Muscle of arm (tissue), 14 donors: ENCODE measurements at places on chromosomes 11 and 22. TPM values are rescaled to one million over a fixed set of nuclear protein-coding genes. Genes with fewer than 3 reads are reported as not detected.

DNA sequence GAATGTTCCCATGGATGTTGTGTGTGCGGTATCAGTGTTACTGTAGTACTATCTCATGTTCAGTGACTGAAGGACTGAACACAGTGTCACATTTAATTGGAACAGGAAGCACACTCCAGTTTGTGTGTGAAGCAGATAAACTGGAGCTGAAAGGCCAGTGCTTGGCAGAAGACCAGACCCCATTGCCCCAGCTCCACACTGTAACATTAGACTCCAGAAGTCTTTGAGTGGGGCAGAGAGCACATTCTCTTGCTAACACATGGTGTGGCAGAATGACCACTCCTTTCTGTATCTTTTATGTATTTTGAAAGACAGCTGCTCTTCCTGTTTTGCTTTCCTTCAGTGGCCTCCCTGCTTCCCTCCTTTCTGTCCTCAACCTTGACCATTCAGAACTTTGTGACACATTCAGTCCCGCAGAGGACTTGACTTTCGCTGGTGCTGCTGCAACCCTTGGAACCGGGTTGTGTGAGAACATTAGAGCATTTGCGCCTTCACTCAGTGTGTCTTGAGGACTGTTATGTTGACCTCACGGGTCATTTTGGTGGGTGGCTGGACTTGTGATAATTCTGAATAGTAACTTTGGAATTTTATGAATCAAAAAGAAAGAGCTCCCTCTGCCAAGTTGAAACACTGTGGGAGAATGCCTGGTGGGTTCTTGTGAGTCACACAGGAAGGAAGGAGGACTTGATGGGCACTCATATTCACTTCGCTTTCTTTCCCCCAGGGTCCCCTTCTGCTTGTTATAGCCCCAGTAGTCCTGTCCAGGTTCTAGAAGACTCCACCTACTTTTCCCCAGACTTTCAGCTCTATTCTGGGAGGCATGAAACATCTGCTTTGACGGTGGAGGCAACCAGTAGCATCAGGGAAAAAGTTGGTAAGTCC lies 26.4 kb downstream of the AMOTL1 start:
- no peak for DNase-seq

- no peak for DNase-seq
Measured at GRCh38 chr22:46371623-46372226, 36.2 kb downstream of the TRMU start.

DNA sequence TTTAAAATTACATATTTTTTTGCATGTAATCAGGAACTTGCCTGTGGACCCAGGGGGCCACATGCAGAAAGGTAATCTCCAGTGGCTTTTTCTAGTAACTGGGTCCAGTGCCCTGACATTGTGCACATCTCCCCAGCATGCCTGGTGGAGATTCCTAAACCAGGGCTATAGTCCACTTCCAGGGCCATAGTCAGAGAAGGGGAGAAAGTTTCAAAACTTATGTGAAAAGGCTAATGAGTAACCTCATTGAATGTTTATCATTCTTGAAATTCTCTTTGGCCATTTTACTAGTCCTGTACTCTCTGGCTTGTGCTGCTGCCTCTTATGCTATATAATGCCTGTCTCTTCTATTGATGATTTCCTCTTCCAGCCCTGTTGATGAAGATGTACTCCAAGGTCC lies 47.8 kb downstream of the BARX2 start:
- DNase-seq, result no peak

GRCh38 chr22:45179276-45180049 lies 15.7 kb downstream of the NUP50 start:
- DNase-seq, result no peak

GRCh38 chr11:85167471-85167870 lies 459.7 kb downstream of the DLG2 start:
- DNase-seq, result no peak

DNA sequence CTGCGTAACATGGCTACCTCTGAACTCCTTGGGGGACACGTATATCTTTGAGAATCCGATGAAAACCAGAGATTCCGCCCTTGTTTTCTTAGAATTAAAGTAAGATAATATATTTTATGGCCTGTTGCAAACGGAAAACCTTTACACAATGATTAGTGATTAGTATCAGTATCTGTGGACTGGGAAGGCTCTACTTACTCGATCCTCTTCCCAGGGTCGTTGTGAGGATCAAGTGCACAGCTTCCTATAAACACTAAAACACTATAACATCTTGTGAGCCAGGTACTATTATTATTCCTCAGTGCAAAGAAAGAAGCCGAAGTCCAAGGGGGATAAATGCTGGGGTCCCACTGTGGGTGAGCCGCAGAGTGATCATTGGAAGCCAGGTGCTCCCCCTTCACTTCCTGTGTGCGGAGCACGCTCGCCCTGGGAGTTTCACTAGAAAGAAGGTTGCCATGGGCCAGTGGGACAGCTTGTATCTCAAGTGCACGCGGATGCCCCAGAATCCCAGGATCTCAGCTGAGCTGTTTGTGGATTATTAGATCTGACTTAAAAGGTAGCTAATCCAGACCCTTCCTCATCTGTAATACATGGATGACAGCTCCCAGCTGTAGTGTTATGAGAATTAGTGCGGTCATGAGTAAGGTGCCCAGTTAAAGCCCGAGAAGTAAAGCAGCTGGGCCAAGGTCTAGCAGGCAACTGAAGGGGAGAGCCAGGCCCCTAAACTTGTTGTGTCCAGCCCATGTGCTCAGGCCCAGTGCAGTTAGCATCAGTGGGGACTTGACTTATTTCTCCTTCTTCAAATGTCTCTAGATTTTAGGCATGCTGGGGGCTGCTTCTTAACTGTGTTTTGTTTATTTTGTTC lies 839 bp downstream of the CBY1 start:
- DNase-seq, result no peak

DNA sequence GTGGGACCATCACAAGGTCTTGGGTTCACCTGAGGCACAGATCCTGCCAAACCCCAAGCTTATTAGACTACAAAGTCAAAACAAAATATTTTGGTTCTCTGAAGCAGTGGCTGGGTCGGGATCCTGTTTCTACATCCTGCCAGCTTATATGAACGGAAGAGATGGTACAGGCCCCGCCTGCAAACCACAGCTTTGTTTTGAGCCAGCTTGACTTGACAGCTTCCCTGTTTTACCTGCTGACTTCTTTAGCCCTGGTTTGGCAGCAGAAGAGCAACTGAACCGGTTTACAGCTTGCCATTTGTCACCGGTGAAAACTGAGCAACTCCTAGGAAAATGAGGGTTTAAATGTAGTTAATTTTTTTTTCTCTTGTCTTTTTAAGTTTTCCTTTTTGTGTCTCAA lies 11.4 kb downstream of the PACS1 start:
- DNase-seq, result no peak

DNA sequence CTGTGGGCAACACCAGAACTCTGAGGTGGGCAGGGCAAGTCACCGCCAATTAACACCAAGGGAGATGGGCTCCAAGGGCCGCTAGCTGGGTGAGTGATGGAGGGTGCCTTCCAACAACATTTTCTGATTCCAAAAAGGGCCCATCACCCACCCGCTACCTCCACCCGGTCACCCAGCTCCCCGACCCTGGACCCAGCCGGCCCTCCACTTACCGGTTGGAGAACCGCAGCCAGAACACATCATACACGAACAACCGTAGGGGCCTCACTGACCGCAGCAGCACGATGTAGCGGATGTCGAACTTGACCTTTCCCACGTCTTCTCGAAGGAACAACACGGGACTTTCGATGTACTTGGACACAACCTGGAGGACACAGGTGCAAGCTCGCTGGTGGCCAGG lies 14.7 kb downstream of the TTLL12 start:
- DNase-seq, result no peak

- peak; percentile 52 for DNase-seq
Measured at GRCh38 chr11:8006349-8006977, 19.3 kb downstream of the EIF3F start.

DNA sequence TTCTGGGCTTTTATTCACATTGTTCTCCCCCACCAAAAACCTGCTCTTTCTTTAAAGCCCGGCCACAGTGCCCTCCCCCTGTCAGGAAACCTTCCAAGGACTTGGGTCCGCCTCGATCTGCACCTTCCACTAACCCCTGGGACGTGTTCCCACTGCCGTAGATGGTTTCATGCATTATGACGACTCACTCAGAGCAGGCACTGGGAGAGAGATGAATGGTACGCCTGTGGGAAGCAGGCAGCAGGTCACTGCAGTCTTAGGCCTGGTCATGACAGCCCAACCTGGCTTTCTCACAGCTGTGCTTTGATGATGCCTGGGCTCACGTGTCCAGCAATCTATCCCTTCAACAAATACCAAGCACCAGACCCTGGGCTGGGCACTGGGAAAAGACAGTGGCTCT lies 115.7 kb downstream of the WNT7B start:
- no peak for DNase-seq

DNA sequence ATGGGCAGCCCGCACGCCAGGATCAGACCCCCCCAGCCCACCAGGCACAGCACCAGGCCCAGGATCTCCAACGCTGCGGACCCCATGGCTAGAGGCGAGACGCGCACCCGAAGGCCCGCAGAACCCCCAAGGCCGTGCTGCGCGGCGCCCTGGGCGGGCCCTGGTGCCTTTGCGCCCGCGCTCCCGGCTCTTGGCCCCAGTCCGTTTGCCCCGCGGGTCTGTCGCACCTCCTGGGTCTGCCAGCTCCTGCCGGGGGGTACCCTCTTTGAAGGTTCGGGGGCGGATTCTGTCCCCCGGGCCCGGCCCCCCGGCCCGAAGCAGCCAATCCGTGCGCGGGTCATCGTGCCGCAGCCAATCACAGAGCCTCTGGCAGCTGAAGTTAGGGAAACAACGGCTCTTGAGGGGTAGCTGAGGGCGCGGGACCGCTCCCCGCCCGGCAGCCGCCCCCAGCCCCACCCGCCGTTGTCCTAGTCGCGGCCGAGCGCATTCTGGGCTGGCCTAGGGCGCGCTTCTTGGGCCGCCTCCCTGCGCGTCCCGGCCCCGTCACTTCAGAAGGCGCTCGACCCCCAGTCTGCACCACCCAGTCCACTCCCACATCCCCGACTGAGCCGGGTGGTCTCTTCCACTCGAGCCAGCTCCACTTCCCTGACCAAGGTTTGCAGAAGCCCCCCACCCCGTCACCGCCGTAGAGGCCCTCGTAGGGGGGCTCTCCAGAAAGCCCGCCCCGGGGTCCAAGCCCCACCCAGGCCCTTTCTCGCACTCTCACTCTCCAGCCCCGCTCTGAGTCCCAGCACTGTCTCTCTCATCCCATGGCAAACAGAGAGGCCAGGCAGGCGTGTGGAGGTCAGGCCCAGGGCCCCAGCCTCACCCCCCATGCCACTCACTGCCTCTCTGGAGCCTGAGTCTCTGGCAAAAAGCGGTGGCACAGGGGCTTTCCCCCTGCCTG lies at the start of gene CLDN5:
TSS of gene CLDN5 (minus strand) at position 241 of the 946 bp plus-strand sequence. CDS start at position 86, 155 bp downstream.
- DNase-seq, result no peak

- no peak for DNase-seq
Measured at GRCh38 chr11:70141486-70142220, 61.4 kb upstream of the FADD start.

DNA sequence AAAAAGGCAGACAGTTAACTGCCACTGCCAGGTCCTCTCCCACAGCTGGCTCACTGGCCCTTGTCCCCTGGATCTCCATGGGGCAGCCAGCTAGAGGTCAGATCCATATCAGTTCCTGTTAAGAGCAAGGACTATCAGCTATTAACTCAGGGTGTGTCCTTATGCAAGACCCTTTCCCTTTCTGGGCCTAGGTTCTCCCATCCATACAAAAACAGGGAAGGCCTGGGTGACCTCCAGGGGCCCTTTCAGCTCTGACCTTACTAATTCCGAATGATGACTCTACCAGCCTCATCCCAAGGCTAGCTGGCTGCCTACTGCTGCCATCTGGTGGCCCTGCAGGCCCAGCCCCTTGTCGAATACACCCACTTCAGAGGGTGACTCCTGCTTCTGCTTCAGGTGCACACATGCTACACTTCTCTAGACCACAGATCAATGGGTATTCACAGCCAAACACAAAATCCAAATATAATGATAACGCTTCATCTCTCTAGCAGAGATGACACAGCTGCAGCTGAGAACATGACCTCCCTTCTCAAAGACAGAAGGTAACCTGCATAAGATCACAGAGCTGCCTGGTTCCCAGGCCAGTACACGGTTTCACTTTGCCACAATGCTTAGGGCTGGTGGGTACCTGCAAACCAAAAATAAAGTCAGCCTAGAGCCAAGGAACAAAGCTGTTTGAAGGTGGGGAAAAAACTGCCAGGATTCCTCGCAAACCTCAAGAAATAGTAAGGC lies 34.1 kb downstream of the SERGEF start:
- no peak for DNase-seq

DNA sequence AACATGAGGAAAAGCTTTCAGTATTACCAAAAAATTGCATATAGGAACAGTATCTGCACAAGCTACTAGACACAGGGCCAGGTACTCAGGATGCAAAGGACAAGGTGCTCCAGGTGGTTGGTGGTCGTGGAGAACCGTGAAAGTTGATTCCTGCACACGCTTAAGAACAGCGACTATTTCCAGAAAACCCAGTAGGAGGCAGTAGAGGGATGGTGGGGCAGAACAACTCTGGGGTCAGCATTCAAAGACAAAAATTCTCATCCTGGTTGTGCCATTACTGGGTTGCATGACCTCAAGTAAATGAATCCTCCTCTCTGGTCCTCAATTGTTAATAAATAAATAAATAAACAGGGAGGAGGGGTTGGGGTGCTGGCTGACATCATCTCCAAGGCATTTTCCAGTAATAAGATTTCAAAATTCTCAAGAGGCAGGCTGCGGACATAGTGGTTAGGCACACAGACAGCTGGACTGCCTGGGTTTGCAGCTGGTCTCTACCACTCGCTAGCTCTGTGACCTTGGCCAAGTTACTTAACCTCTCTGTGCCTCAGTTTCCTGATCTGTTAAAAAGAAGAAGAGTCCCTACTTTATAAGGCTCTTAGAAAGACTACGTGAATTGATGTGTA lies 89.6 kb downstream of the ISX start:
- DNase-seq, result no peak

GRCh38 chr11:91136631-91137030 lies 913.8 kb upstream of the CHORDC1 start:
- no peak for DNase-seq

DNA sequence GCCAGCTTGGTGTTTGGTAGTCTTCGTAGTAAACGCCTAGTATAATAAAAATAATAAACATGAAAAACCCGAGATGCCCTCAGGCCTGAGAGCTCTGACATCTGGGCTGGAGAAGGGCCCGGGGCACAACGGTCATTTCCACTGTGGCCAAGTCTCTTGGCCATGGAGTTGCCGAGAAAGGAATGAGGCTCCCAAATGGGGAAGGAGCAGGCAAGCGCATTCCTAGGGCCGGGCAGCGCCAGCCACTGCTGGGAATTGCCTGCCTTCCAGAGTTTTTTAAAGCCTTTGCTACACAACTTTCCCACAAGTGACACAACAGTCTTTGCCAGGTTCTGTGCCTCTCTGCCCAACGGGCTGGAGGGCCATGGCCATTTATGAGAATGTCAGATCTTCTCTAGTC lies 103.4 kb downstream of the NAV2 start:
- no peak for DNase-seq

DNA sequence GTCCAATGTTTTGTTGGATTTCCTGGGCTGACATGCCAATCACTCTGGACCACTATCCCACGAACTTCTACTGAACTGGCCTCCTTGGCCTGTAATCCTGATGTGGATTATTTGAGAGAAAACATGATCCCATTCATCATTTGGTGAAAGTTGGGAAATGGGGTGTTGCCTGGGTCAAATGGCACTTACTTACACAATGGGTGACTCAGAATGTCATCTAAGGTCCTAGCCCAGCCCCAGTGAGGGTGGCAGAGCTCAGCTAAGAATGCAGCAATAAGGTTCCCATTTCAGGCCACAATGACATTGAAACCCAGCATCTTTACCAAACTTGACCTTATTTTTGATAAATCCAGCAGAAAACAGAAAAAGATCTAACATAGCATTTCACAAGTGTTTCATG lies 8.0 kb upstream of the DSCAML1 start:
- no peak for DNase-seq

Gene ARHGEF17
- 38.8 TPM for polyA plus RNA-seq

Gene MGAT3
- 4.8 TPM for polyA plus RNA-seq

Gene POU2AF1
- 0.12 TPM for polyA plus RNA-seq

Gene SPTBN2
- 13.0 TPM for polyA plus RNA-seq

Gene TEX54
- polyA plus RNA-seq, result not detected
